ENCODE measurements at places on chromosomes 5 and 9. TPM values are rescaled to one million over a fixed set of nuclear protein-coding genes. Genes with fewer than 3 reads are reported as not detected.

SHOC1 gene
- not detected for polyA plus RNA-seq

TLR4 gene
- polyA plus RNA-seq = 0.08 TPM

TMOD1 gene
- polyA plus RNA-seq = 3.3 TPM

DNA sequence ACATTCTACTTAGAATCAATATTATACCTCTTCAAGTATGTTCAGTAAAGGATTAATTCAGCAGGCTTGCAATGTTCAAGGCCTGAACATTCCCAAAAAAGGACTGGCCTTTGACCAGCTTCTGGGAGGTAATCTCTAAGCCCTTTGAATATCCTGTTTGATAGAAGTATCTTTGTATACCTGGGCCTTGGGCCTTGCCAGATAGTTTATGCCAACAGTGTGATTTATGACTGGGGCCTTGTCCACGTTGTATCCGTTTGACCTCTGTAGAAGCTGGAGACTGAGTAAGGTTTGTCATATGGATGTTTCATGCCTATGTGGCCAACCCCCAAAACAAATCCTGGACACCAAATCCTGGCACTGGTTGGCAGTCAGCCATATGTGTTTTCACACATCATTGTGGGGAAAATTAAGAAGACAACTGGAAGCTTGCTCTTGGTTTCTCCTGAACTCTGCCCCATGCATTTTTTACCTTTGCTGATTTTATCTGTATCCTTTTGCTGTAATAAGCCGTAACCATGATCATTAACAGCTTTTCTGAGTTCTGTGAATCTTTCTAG is 92.1 kb downstream of the RMI1 start:
- DNase-seq = no peak

DNA sequence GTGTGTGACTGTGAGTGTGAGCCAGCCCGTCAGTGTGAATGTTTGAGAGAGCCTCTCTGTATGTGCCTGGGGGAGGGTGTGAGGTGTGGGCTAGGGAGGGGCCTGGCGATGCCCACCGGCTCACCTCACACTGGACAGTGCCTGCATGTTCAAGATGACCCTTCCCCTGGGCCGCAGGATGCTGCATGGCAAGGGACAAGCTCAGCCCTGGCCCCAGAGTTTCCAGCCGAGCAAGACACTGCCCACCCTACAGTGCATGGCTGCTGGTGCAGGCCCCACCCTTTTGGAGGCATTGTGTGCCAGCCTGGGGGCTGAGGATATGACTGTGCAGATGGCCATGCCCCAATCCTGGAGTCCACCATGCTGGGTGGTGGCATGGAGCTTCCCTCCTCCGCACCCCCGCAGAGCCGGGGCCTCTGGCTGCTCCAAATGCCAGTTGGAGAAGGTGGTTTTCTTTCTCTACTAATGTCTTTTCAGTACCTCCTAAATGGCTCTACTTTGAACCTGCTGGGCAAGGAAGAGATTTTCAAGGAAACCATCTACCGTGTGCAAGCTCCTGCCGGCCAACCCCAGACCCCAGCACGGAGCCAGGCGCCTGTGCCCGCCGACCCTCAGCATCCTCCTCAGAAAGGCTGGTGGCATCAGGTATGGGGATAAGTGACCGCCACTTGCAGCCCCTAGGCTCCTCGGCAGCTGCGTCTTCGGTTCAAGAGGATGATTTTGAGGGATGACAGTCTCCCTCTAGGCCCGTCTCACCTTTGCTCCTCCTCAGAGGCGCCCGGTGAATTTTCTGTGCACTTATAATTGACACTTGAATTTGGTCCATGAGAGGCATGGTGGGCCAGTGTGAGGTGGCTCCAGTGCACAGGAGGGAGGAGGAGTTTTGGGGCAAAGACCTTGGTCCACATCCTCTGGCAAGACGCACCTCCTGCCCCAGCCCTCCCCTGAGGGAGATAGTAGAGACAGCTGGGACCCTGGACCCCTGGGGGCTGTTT is 27.7 kb downstream of the FGD3 start:
- no peak for DNase-seq

- no peak for DNase-seq
Measured at GRCh38 chr9:96163712-96164111, 138.3 kb downstream of the HSD17B3 start.

DNA sequence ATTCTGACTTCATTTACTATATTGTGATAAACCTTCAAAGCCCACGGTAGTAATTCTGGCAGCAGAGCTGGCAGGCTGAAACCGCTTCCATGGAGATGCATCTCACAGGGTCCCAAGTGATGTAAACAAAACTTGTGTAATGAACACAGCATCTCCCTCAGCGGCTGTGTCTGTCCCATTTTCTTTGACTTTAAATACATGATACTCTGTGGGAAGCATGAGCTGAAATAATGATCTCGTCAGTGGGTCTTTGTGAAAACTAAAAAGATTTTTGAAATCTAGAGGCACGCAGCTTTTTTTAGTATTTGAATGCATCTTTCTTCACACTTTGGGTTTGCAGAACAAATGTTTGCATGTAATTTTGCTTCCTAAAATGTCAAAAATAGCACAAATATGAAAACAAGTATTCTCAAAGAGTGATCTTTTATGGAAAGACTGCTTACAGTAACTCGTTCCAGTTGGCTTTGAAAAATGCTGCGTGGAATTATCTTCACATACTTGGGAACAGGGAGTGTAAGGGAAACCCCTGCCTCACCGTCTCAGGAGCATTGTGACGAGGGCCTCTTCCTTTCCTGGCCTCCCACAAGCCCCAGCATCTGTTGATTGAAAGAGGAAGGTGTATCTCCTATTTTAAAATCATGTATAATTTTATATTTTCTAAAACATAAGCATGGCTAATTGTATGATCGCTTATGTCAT is 18.1 kb upstream of the LPCAT1 start:
- DNase-seq = no peak

GRCh38 chr5:132273631-132274030 is 16.1 kb downstream of the PDLIM4 start:
- DNase-seq = no peak

- DNase-seq = no peak
Measured at GRCh38 chr9:13027879-13028278, 251.6 kb downstream of the MPDZ start.
